ENCODE measurements at places on chromosomes 11 and 22.

- DNase-seq = no peak
These were observed 133.8 kb downstream of the OSBP2 start for GRCh38 chr22:30828187-30829155.

- no peak for DNase-seq
These were observed 9.3 kb downstream of the ARHGEF17 start for GRCh38 chr11:73317373-73317772.

DNA sequence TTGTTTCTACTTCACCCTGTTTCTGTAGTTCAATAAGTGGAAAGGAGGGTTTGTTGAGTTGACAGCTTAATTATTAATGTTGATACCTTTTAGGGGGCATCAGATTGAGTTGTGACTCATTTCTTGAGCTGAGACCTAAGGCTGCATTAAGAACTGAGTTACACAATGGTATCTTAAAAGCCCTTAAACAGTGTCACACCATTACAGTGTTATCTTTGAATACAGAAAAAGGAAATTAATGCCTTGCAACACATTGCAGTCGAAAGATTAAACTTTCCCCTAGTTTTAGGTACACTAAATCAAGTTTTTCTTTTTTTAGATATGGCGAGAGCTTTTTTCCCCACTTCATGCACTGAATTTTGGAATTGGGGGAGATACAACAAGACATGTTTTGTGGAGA, 16.7 kb downstream of the PAFAH1B2 start:
- DNase-seq = no peak

- no peak for DNase-seq
These were observed 180.0 kb downstream of the DSCAML1 start for GRCh38 chr11:117616979-117617378.

DNA sequence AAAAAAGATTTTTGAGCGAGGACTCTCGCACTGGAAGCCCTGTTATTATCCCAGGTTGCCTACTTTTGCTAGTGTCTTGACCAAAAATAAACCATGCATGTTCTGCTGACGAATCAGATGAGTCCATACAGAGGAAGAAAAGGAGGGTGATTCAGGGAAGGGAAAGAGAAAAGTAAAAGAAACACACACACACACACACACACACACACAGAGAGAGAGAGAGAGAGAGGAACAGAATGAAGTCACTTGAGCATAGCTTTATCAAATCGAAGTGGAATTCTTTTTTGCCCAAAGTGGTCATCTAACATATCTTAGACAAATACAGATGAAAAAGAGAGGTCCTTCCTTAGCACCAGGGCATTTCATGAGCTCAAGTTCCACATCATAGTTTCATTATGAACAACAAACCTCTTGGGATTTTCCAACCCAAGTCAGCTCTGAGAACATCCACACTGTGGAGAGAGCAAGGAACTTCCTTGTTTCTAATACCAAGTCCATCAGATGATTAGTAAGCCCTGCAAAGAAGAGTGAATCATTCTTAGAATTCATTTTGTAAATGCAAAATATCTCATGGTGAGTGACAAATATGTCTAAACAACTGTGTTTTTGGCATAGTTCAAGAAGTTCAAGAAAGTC, 7.7 kb upstream of the MMP12 start:
- no peak for DNase-seq

GRCh38 chr22:21861264-21861848, 6.1 kb downstream of the MAPK1 start:
- DNase-seq = no peak

DNA sequence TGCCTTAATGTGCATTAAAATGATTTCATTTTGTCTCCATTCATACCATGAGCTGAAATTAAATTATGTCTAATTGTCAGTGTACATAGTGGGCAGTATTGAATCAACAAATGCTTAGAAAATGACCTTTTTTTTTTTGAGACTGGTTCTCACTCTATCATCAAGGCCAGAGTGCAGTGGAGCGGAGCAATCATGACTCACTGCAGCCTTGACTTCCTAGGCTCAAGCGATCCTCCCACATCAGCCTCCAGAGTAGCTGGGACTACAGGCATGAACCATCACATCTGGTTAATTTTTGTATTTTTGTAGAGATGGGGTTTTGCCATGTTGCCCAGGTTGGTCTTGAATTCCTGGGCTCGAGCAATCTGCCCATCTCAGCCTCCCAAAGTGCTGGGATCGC, 117.0 kb upstream of the BLID start:
- no peak for DNase-seq

DNA sequence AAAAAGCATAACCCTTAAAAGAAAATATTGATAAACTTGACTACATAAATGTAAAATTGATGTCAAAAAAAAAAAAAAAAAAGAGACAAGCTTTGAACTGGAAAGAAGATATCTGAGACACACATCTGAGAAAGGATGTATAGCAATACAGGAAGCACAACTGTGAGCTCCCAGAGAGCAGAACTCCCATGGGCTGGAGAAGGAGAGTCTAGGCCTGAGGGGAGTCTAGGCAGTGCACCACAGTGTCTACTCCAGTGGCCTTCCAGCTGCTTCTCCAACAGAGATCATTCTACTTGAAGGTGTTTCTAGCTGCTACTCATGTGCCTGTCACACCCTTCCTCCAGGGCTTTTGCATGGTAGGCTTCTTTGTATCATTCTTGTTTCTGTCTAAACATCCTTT, 54.2 kb upstream of the SYT9 start:
- no peak for DNase-seq

DNA sequence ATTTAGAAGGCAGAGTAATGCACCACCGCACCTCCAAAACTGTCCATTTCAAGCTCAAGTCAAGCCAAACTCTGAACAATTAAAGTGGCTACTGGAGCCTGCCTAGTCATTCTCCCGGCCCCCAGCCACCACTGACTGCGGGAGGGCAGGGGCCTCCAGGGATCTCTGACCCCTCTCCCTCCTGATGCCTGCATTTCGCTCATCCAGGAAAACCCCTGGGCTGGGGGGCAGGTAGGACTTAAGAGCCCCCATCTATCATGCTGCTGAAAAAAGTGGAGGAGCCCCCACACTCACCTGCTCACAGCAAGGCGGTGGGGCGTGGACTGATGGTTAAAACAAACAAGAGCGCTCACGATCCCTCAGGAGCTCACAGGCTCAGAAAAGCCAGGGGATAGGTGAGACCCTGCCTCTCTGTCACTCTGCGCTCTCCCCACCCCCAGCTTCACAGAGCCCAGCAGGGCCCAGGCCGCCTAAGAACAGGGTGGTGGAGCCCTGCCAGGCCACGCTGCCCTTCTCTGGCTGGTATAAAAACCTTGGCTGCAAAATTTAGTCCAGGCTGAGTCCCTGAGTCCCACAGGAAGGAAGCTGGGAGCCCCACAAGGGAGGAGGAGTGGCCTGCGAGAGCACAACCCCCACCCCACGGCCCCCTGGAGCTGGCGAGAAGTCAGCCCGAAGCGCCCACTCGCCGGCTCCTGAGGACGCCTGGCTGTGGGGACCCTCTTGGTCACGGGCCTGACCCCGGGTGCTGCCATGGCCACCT, 21.0 kb upstream of the MOB2 start:
- DNase-seq = no peak

- DNase-seq = no peak
These were observed 30.0 kb upstream of the FAR1 start for GRCh38 chr11:13638422-13638821.

DNA sequence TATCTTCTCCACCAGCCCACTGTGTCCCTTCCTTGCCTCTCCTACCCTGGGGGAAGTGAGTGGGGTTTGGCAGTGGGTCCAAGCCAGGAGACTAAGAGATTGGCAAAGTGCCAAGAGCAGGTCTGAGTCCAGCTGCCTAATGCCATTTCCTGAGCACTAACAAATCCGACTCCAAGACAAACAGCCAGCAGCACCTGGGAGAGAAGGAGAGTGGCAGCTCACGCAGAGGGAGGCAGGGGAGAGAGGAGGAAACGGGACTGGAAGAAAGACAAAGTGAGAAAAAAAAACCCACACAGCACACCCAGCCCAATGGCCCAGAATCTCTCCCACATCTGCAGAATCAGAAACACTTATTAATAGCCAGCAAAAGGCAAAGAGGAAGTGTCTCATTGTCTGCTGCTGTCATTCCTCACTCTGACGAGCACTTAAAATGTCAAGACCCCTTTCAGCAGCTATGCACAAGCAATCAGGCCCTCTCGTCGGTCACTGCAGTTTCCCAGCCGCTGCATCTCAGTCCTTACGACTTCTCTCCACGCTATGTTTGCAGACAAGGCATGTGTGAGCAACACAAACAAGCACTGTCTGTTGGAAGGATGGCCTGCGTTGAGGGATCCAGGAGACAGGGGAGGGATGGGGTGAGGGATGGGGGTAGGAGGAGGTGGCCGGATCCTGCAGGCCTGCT, 558.4 kb upstream of the CADM1 start:
- peak; percentile 90 for DNase-seq

GRCh38 chr11:64604458-64605243, 13.6 kb downstream of the SLC22A12 start:
- DNase-seq = no peak

DNA sequence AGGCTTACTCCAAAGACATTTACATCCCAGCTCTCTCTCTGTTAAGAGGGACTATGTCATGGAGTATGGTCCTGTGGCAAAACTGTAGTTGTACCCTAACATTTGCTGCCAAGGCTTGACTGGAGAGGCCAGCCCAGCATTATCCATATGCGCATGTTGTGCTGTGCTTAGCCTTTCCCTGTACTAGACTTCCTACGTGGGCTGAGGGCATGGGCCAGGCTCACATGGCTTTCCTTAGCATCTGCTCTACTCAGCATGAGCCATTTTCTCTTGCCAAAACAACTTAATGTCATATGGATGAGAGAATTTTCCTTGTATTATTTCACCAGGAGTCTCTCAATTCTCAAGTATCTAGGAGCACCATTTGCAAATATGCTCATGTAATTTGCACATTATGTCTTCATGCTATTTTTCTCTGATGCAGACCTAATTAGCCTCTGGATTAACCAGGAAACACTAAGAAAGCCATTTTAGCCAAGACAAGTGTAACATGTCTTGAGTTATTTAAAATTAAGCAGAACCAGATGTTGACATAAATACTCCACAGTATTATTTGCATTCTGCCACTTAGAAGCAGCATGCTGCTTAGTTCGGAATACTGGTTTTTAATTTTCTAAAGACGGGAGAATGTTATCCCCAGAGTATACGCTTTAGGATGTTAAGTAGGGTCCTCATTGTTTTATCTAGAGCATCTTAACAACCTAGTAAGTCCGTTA, 71.7 kb upstream of the FAR1 start:
- DNase-seq = no peak

GRCh38 chr22:19912271-19912999, 29.1 kb upstream of the COMT start:
- no peak for DNase-seq

- DNase-seq = no peak
These were observed 37.8 kb downstream of the IGHMBP2 start for GRCh38 chr11:68941324-68942094.

- DNase-seq = no peak
These were observed 12.7 kb upstream of the FOLH1 start for GRCh38 chr11:49221112-49221511.

GRCh38 chr11:27184458-27185312, 144.1 kb downstream of the BBOX1 start:
- no peak for DNase-seq

GRCh38 chr11:3080104-3080503, 22.9 kb upstream of the CARS1 start:
- DNase-seq = no peak

DNA sequence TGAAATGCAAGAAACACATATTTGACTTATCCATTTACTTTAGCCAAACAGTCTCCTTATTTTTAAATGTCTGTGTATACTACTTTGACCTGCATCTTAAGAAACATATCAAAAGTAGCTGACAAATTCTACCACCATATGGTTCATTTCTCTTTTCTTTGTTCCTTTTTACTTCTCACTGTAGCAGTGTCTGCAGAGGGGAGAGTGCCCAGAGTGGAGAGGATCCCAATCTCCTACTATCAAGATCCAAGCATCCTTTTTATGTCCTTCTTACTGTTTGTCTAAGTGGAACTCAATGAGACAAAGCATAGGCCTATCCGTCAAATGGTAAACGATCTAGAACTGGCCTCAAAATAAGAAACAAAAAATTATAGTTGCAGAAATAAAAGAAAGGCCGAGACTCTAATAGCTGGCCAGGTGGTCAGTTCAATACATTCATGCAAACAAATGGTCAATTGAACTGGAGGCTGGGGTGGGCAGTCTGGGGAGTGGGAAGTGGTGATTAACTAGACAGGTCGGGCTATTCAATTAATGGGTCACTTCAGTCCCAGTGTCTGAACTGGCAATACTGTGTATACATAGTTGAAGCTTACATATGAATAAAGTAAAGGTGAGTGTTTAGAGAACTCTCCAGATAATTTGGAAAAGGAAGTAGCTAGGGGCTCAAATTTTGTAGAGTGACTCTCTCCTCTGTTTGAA, 149.1 kb downstream of the MAML2 start:
- DNase-seq = no peak

- no peak for DNase-seq
These were observed 87.0 kb downstream of the C11orf87 start for GRCh38 chr11:109508943-109509342.

DNA sequence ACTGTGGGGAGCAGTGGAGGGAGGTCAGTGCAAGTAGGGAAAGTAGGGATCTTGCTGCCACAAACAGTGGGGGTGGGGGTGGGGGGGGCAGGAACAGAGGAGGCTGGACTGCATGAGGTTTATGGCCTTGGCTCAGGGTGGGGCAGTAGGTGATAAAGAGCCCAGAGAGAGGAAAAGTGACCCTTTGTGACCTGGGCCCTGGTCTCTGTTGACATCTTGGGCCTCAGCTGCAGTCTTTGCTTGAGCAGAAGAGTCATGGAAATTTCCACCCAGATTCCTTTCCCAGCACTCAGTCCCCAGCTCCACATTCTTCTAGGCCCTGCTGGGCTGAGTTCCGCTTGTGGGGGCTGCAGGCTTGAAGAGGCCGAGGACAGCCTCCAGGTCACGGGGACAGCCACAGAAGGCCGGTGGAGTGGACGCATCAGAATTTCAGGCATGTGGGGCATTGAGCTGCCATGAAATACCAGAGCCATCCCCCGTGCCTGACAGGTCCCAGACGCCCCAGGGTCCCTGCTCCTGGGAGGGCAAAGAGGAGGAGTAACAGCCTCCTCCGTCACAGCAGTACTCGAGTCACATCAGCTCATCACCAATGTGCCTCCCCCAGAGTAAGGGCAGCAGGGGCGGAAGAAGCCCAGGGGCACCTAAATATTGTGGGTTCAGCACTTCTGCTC, 9.7 kb upstream of the MALAT1 start:
- no peak for DNase-seq
